ENCODE measurements at places on chromosomes 4 and X.
A peak's percentile ranks its signal among the peaks of the same experiment; 100 is the strongest.

GRCh38 chrX:154695911-154696675 lies 42.7 kb upstream of the CTAG2 start:
- peak; percentile 35 for DNase-seq

GRCh38 chr4:24816797-24817196 lies 21.4 kb downstream of the SOD3 start:
- no peak for DNase-seq

GRCh38 chrX:118504581-118504980 lies 9.0 kb downstream of the DOCK11 start:
- no peak for DNase-seq

- no peak for DNase-seq
These were observed 854.2 kb downstream of the CENPC start for GRCh38 chr4:66691101-66691500.

DNA sequence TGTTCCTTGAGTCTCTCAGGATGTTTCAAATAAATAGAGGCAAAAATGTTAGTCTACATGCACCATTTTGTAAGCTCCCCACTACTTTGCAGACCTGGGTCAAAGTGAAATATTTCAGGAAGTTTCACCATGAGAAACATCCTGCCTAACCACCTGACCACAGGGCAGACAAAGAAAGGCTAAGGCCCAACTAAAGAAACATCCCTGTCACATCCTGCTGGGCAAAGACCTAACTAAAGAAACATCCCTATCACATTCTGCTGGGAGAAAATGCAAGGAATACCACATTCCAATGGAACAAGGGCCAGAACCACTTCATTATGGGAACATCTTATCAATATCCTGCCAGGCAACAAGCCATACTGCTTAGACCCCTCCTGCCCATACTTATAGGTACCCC lies 1303.4 kb downstream of the TECRL start:
- DNase-seq, result no peak

DNA sequence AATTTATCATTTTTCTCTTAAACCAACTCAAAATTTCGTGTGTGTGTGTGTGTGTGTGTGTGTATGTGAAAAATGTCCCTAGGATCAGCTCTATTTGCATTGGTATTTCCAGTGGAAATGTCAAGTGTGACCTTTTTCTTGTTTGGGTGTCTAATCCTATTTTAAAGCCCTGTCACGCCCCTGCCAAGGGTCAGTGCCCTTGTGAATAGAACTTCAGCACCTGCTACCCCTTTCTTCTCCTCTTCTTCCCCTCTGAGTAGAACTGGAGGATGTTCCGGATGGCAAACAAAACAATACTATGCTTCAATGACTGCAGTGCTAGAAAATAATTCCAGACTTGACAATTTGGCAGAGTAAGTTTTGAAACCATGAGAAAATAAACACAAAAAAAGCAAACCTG lies 67.3 kb downstream of the SPRY1 start:
- DNase-seq, result no peak

DNA sequence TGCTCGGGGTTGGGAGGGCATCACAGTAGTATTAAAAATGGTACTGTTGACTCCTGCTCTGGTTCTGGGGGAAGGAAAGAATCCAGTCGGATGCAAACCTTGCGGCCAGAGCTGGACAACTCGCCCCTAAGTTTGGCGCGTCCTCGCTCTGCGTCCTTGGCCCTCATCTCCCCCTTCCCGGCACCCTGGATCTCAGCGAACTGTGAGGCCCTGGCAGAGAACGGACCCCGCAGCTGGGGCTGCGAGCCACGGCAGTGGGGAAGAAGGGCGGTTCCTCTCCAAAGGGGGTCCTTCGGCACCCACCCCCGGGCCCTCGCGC lies 14.0 kb downstream of the ARHGEF6 start:
- DNase-seq, result no peak

DNA sequence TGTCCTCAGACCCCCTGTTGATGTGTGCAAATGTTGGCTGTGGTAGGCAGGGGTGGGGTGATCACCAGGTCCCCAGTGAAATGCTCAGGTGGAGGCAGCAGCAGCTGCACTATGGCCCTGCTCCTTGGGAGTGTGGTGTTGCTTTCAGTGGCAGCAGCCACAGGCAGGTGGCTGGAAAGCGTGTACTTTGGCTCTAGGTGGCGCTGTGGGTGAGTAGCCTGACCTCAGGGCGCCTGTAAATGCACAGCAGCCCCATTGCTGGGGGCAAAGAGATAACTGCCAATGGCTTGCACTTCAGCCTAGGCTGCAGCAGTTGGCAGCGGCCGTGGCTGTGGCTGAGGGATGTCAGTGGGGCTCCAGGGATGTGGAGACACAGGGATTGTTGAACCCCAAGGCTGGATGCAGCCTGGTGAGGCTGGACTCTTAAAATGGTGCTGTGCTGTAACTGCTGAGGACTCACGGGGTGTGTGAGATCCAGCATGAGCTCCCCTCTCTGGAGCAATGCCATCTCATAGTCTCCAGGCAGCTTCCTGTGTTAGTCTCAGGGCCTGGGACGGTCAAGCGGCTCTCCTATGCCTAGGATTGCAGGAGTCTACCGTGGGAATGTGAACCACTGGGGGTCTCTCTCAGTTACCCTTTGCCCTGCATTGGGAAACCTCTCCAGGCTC lies 421.7 kb upstream of the HTR2C start:
- peak; percentile 14 for DNase-seq

DNA sequence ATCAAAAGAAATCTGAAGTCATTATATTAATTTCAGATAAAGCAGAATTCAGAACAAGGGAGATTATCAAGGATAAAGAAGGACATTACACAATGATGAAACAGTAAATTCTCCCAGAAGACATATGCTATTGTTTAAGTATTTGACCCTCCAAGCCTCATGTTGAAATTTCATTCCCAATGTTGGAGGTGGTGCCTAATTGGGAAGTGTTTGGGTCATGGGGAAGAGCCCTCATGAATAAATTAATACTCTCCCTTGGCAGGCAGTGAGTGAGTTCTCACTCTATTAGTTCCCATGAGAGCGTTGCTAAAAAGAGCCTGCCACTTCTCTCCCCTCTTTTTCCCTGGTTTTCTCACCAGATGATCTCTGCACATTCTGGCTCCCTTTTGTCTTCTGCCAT lies 249.9 kb upstream of the GRIA3 start:
- DNase-seq, result no peak

DNA sequence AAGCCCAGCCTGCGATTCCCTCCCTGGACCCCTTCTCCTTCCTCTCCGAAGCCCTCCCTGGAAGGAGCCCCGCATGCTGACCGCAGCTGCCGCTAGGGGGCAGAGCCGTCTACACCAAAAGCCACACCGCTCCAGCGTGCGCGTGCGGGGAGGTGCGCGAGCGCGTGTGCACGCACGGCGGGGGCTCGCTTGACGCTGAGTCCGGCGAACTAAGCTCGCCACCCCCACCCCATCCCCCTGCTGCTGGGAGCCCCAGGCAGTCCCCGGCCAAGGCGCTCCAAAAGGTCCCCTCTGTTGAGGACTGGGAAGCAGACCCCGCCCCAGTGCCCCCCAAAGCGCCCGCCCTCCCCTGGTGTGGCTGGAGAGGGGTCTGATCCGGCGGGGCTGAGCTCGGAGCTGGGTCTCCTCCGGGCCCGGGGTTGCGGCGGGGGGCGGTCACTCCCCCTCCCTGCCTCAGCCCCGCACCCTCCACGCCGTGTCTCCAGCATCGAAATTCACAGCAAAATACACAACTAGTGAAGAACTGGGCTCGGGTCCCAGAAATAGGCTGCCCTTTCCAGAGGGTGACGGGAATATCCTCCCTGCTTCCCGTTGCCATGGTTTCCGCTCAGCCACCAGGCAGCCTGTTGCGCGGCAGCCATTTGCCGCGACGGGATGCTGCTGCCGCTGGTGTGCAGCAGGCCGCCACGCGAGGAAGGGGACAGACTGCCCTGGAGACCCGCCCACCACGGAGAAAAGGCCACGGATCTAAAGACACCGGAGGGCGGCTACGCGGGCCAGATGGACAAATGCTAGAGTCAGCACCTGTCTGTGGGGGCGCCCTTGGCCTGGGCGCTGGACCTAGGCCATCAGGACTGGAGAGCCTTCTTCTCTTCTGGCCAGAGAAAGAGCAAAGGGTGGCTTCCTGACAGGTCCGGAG lies 11.2 kb upstream of the CCNQ start:
- peak; percentile 75 for DNase-seq

- DNase-seq, result no peak
These were observed 116.1 kb upstream of the ARHGAP24 start for GRCh38 chr4:85358831-85359230.

- peak; percentile 65 for DNase-seq
These were observed 20.1 kb downstream of the GPR143 start for GRCh38 chrX:9745417-9746115.

DNA sequence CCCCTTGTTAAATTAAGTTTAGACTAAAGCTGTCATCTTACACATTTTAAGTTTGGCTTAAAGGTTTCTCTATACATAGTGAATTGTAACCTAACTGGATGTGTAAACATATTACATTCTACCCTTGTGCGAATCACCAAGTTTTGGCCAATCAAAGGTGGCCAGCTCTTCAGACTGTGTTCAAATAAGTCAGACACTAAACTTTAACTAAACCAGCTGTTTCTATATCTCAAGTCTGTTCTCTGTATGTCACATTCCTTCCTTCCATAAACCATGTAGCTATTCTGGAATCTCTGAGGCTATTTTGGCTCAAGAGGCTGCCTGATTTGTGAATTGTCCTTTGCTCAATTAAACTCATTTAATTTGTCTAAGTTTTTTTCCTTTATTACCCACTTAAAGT lies 6.7 kb downstream of the SULT1B1 start:
- DNase-seq, result no peak

GRCh38 chrX:124211312-124211942 lies 121.0 kb upstream of the TEX13D start:
- DNase-seq, result no peak

GRCh38 chr4:67573193-67573592 lies 14.7 kb downstream of the STAP1 start:
- no peak for DNase-seq

- DNase-seq, result no peak
These were observed 30.8 kb downstream of the NOP14 start for GRCh38 chr4:2932321-2932950.

DNA sequence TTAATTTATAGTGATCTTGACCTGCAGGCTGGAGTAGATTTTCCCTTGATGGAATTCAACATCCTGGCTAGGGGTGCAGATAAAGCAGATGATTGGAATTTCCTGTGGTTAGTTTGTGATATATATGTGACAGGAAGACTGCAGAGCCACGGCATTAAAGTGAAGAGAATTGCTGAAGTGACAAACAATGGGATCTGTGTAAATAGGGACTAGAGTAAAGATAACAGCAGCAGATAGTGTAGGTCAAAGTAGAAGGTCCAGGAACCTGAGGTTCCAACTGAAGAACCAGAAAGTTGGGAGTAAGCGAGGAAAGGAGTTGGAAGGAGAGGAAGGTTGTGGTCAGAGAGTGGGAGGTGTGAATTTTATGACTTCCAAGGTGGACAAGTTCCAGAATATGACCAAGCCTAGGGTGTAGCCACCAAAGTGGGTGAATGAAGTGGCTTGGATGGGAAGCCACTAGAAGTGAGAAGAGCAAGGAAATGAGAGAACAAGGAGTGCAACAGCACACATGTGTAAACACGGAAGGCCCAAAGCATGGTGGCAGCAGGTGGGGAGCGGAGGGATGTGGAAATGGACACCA lies 325.0 kb downstream of the RAB28 start:
- no peak for DNase-seq

- no peak for DNase-seq
These were observed 3.9 kb downstream of the PLP1 start for GRCh38 chrX:103780336-103781061.

- peak; percentile 88 for DNase-seq
These were observed 326.4 kb downstream of the DCHS2 start for GRCh38 chr4:154164931-154165839.

GRCh38 chr4:113603911-113604310 lies 157.6 kb downstream of the CAMK2D start:
- no peak for DNase-seq

- DNase-seq, result no peak
These were observed 56.2 kb downstream of the SPATA18 start for GRCh38 chr4:52107336-52107735.

- DNase-seq, result no peak
These were observed 456.3 kb downstream of the PDGFC start for GRCh38 chr4:156515295-156515694.

DNA sequence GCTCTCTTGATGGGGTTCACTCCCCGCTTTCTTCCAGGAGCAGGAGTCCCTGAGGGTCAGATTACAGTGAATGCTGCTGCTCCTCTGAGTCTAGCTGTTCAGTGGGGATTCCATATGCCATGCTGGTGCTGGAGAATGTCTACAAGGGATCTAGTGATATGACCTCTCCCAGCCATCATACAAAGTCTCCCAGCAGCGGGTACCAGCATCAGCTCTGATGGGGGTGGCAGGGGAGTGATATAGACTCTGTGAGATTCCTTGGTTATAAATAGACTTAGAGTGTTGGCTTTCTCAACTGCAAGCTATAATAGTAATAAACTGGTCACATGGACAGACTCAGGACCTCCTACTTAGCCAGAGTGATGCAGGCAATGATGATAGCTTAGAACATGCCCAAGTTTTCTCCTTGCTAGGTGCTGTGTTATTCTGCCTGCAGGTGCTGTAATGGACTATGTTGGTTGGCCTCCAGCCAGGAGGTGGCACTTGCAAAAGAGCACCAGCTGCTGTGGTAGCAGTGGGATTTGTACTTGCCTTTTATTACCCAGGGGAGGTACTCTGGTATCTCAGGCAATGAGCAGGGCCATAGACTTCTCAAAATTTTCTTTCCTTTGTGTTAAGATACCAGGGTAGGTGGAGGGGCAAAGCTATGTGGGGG lies 202.9 kb downstream of the CHIC1 start:
- no peak for DNase-seq

DNA sequence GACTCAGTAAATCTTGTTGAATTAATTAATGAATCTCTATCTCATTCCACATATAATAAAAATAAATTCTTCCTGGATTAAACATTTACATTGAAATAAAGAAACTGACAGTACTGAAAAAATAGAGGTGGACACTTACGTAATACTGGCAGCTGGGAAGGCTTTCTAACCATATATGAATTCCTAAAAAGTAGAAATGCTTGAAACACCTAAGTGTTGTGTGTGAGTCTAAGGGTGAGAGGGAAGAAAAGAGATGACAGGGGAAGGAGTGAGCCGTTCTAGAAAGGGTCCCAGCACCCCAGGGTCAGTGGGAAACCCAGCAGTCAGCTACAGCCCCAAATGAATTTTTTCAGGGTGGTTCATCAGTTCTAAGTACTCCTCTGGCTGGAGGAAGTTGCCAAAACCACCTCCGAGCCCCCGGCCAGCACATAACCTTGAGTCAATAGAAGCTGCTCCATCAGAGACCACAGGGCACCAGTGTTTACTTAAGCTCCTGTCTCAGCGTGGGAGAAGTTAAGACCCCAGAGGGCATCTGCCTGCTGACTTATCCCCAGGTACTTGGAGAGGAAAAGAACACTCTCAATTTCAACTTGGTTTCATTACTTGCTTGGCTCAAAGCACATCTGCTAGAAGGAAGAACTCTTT lies 18.3 kb downstream of the GAB3 start:
- DNase-seq, result peak; percentile 84

DNA sequence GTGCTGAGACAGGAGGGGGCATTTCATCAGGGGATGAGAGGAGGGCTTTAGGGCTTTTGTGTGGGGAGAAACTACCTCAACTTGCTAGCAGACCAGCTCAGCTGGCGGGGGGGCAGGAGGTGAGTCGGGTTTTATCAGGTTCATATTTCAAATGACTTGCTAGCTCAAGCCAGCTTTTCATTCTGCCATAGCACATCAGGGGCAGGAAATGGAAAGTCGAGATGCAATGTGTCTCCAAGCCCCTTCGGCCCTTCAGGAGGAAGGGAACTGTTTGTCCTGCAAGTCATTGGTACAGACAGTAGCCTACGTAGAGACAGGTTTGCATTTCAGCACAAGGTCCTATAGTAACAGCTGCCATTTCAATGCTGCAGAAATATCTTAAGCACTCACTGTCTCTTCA lies 194.1 kb downstream of the PTTG2 start:
- no peak for DNase-seq

- DNase-seq, result no peak
These were observed 97.5 kb downstream of the ANK2 start for GRCh38 chr4:113146876-113147358.
